Renal pelvis (tissue), 12 donors: ENCODE measurements at places on chromosomes 6 and 20.

DNA sequence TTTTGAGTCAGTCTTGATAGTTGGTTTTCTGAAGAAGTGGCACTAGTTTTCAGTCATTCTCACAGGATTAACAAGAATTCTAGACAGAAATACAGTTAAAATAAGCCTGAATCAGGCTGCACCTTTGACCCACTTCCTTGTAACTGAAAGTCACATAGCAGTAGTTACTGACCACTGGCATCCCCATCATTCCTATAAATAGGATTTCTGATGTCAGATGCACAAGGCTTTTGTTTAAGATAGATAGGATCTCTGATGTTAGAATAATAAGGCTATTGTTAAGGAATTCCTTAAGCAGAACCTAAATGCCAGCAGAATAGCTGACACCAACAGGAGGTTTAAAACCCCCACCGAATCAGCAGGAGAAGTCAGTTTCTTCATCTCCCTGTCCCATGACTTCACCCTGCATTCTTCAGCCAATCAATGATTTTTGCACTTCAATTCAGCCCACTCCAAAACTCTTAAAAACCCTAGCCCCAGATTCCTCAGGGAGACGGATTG, 30.6 kb upstream of the ZBTB24 start:
- DNase-seq: no peak

DNA sequence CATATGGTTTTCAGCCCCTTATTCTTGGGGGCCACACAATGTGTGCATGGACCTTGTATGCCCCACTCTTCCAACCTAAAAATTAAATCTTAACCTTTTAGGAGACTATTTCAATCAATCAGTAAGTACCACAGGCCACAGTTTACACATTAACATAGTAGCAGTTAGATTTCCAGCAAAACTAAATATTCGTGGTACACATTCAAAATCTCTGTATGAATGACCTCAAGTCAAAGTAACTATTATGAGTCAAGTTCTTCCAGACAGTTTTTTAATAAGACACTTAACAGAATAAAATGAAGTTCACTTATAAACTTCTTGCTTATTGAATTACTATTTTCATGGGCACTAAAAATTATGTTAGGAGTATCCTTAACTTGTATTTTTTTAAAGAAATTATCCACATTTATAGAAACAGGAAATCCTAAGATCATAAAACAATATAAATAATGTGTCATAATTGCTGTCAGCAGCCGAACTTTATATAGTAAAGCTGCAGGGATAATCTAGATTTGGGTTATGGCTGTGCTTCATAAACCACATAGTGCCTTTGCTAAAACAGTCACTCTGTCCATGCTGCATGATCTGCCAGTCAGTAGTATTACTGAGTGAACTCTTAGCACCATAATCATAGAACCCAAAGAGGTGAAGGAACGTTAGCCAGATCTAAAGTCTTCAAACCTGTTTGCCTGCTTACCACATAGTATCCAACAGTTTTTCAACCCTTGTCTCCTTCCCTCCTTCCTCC, 21.7 kb downstream of the SEC63 start:
- no peak for DNase-seq

DNA sequence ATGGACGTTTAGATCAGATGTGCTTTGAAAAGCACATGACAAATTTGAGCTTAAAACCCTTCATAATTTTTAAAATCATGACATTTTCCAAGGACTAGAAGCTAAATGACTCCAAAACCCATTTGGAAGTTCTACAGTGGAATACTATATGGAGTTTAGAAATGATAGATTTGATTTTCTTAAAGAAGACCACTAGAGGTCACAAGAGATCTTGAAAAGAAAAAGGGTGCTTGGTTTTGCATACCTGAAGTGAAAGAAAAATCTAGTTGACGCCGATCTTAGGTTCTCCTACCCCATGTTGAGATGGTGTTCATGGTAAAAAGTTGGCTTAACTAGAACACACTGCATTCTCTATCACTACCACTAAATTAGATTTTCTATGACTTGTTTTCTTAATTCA, 31.5 kb downstream of the CFAP61 start:
- peak; percentile 33 for DNase-seq

DNA sequence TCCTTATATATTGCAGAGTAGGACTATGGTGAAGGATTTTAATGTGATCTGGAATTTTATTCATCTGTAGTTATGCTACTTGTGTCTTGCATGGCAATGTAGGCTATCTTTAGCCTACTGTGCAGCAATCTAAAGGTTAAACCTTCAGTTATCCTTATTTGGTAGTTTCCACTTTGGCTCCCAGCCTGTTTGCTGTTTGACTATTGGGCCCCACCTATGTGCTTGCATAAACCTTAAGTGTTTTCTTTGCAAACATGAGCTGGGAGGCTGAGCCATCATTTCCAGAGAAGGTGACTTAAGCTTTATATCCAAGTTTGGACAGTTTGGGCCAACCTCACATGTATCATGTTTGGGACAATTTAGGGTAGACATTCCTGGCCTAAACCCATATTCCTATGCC, 537.5 kb downstream of the BTBD3 start:
- no peak for DNase-seq

- DNase-seq: no peak
Measured at GRCh38 chr6:28485482-28485881, 30.1 kb downstream of the GPX6 start.
